ENCODE measurements at places on chromosomes 11 and 22. TPM values are rescaled to one million over a fixed set of nuclear protein-coding genes. Genes with fewer than 3 reads are reported as not detected.

- no peak for DNase-seq
These were observed 45.3 kb upstream of the POGLUT3 start for GRCh38 chr11:108543316-108543964.

The OR8D4 gene
- total RNA-seq, result not detected

DNA sequence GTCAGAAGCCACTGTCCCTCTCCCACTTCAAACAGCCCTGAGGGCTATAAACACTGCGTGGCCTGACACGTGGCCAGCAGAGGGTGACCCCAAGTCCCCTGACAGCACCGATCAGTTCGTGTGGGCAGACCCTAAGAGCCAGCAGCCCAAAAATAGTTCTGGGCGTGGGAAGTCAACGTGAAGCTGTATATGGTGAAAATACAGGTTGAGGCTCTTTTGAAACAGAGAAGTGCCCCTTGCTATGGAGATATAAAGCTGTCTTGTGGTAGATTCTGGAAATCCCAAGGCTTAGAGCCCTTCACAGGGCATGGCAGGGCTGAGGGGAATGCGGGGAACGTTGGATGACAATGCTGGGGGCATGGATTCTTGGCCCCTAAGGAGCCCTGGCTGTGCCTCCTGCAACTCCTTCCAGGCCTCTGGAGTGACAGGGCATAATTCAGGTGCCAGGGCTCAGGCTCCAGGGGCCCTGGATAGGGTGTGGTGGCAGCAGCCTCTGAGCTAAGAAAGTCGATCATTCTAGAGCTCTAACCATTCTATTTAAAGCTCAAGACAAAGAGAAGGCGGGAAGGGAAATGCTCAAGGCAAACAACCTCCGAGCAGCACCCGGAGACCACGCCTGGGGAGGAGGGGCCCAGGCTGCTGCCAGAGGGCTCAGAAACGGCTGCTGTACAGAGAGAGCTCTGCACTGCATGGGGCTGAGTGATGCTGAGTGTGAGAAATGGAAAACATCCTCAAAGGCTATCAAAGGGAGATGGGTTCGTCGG, 60.4 kb upstream of the CD5 start:
- DNase-seq, result no peak

The CCDC116 gene
- total RNA-seq, result 0.41 TPM

GRCh38 chr11:99069856-99070444, 49.2 kb downstream of the CNTN5 start:
- no peak for DNase-seq

DNA sequence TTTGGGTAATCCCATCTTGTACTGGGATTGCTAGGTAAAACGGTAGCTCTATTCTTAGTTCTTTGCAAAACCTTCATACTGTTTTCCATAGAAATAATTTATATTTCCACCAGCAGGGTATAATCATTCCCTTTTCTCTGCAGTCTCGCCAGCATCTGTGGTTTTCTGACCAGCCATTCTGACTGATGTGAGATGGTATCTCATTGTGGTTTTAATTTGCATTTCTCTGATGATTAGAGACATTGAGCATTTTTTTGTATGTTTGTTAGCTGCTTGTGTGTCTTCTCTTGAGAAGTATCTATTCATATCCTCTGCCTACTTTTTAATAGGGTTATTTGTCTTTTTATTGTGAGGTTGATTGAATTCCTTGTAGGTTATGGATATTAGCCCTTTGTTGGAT, 220.9 kb downstream of the PGR start:
- DNase-seq, result no peak

- no peak for DNase-seq
These were observed 76.6 kb downstream of the SFI1 start for GRCh38 chr22:31572939-31573338.

DNA sequence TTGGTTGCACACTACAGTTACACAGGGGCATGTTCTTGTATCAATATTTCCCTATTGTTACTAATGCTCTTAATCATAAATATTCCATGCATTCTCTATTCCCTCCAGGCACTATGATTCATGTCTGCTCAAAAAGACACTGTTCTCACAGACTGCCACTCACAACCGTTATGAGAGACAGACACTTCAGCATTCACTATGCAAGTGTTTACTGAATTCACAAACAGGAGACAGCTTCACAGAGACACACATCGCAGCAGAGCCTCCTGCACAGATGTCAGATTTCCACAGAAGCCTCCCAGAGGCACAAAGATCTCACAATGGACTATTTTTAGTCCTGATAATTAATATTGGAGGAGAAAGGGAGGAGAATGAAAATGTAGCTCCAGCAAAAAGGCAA, 930.4 kb downstream of the OPCML start:
- no peak for DNase-seq

The MYEOV gene
- 1.2 TPM for total RNA-seq

DNA sequence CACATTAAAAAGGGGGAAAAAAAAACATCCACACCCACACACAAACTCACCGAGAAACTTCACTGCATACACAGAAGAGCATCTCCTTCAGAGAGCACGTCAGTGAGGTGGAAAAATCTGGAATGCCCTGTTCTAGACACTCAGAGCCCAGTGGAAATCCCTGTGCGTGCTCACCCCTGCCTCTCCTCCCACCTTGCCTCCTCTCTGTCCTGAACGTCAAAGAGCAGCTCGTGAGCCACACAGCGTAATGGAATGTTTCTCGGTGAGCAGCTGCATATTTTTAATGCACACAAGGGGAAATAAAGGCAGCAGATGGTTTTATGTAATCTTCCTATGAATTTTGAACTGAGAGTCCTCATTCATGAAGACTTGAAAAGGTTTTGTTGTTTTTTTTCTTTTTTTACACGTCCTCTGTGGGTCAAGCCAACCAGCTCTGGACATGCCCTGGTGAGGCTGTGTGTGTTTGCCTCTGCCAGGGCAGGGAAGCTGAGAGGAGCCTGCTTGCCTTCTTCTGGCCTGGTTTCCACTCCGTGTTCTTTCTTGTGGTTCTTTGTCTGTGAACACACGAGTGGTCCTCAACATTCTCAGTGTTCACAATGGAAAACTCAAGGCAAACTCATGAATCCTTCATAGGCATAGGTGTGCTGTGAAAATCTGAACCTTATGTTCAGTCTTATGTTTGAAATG, 219.2 kb downstream of the TENM4 start:
- no peak for DNase-seq

All from lower lobe of right lung (tissue), 2 donors.